ENCODE measurements at places on chromosomes 2 and 18. TPM values are rescaled to one million over a fixed set of nuclear protein-coding genes. Genes with fewer than 3 reads are reported as not detected.
A peak's percentile ranks its signal among the peaks of the same experiment; 100 is the strongest.

- DNase-seq = no peak
Observed at GRCh38 chr18:51273437-51273836, 76.0 kb upstream of the MEX3C start.

GRCh38 chr2:73933194-73933593, 6.5 kb downstream of the DGUOK start:
- no peak for DNase-seq

ABCG5 gene
- not detected for total RNA-seq

- DNase-seq = no peak
Observed at GRCh38 chr2:83585250-83585649, 873.8 kb downstream of the SUCLG1 start.

DNA sequence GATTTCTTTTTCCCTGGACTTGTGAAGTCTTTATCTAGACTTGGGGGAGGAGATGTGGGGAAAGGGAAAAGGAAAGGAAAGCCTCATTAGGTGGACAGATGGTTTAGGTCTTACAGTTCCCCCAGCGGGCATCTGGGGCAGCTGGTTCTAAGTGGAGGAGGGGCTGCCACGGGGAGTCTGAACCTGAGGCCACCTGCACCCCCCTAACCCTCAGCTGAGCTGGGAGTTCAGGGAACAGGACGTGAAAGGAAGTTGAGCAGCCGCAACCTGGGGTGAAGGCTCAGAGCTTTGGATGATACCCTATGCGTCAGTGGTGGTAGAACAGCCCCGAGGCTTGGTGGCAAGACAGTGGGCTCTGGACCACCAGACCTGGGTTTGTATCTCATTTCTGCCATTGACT, 26.8 kb downstream of the ITM2C start:
- DNase-seq = no peak

DNA sequence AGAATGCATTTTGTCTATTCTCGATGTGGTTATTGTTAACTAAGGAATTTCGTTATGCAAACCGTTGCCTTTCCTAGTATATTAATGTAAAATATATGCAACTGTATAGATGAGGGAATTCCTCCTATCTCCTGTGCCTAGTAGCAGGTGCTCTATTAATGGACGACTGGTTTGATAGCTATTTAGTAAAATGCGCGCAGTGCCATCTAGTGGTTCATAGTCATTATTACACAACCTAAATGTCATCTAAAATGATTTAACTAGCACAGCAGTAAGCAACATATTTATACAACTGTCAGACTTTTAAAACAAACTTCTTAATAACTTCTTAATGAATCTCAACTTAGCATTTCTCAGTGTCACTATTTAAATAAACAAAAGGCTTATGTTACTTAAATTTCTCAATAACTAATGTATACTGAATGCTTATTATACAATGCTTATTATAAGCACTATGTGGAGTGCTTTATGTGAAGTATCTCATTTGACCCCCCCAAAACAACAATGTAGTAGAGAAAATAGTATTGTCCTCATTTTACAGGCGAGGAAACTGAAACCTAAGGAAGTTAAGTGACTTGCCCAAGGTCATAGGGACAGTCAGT, 77.9 kb downstream of the DTNA start:
- peak; percentile 2 for DNase-seq

DNA sequence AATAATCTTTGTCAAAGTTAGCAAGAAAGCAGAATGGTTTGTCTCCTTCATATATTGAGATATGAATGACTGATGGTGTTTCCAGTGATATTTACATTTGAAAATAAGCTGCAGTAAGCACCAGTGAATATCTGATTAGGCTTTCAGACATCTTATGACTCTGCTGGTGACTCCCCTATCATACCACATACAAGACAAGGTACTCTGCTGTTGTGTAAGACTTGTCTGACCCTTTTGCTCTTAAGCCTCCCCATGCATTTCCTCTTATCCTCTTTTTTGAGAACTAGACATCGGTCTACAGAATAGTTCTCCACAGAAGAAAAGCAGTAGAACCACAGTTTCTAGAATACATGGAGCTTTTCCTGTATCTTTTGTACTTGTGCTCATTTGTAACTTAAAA, 9.3 kb downstream of the POLI start:
- no peak for DNase-seq

DNA sequence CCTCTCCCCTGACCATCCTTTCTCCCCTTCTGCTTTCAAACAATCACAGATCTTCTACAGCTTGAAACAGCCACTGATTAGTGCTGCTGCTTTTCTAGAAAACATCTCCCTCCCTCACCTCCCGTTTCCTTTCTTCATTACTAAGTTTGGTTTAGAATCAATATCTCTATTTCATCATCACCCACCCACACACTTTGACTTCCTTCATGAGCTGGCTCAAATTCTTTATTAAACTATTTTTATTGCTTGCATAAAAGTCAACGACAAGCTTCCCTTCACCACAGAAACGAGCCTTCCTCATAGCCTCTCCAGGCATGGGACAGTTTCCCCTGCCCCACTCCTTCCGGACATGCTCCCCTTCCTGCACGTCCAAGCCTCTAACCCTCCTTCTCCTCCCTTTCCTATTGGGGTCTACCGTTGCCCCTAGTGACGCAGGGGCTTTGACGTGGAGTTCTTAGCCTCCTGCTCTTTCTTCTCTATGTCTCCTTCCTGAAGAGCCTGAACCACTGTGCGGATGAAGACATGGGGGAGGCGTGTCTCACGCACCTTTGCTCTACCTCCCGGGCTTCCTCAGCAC, 172.0 kb downstream of the AFF3 start:
- no peak for DNase-seq

GRCh38 chr18:38174173-38174572, 608.6 kb upstream of the CELF4 start:
- DNase-seq = no peak

DNA sequence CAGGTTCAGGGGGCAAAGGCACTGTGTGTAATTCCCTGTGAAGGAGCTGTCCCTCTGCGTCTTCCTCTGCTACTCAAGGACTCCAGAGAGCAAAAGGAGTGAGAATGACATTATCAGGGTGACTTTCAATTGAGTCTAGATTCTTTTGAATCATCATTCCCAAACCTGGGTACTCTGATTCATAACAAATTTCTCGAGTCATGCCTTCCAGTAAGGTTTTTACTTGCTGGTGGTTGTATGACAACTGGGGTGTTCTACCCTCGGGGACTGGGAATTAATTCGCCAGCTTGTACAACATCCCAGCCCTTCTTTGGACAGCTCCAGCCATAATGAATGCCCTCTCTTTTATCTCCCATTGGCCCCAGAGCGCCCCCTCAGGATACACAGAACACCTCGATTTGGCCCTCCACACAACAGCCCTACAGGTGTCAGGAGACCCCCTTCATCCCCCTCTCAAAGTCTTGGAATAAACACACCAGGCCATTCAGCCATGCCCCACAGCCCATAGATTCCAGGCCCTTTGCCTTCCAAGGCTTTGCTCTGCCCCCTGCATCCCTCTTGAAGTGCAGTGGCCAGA, 254.5 kb downstream of the KLHL29 start:
- no peak for DNase-seq

DNA sequence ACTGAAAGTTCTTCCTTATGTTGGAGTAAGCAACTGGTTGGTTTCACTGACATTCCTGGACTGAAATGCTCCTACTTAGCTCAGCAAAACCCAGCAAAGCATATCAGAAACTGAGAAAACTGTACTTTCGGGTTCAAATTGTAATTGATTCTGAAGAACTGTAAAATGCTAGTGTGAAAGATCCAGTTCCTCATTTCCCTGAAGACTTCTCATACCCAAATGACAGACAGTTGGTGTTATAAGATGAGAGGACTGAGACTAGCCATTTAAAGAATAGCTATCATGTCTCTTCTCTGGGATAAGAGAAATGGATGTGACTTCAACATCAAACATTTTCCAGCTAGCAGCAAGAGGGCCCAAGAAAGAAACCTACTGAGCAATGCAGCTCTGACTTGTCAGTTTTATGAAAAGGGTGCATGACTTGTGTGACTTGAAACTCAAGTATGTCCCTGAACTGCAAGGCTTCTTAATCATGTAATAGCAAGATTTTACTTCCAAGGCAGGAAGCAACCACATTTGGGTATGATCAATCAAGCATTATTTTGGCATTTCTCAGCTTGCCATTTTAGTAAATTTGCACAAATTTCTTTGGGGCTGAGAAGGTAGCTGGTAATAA, 420.3 kb upstream of the MMADHC start:
- DNase-seq = no peak

- DNase-seq = no peak
Observed at GRCh38 chr18:13585379-13586153, 140.8 kb downstream of the FAM210A start.

DNA sequence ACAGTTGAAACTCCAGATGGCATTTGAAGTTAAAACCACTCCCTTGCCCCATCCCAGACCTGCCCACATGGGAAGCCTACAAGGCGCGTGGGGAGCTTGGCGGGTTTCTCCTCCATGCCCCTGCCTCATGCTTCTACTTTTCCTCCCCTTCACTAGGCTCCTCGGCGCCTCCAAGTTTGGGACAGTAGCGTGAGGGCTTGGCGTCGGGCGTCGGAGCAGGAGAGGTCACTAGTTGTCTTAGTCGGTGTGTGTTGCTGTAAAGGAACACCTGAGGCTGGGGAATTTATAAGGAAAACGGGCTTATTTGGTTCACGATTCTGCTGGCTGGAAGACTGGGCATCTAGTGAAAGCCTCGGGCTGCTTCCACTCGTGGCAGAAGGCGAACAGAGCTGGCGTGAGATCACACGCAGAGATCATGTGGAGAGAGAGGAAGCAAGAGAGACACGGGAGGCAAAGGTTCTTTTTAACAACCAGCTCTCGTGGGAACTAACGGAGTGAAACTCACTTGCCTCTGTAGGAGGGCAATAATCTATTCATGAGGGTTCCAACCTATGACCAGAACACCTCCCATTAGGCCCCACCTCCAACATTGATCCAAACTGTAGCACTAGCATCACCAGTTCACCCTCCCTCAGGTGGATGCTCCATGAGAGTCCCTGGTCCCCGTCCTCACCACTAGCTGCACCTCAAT, 25.3 kb downstream of the ITM2C start:
- DNase-seq = no peak

- no peak for DNase-seq
Observed at GRCh38 chr2:165594935-165595255, 125.4 kb downstream of the CSRNP3 start.

GRCh38 chr2:8268172-8268783, 413.6 kb upstream of the ID2 start:
- no peak for DNase-seq

- no peak for DNase-seq
Observed at GRCh38 chr2:147759536-147759935, 85.3 kb upstream of the ACVR2A start.

IL1RN gene
- not detected for total RNA-seq

- DNase-seq = no peak
Observed at GRCh38 chr2:205527801-205528200, 154.5 kb upstream of the NRP2 start.

GALNT5 gene
- total RNA-seq = not detected

GRCh38 chr2:191061381-191061980, 47.5 kb upstream of the STAT1 start:
- no peak for DNase-seq

GRCh38 chr18:49656073-49656692, 94.3 kb downstream of the LIPG start:
- no peak for DNase-seq

DNA sequence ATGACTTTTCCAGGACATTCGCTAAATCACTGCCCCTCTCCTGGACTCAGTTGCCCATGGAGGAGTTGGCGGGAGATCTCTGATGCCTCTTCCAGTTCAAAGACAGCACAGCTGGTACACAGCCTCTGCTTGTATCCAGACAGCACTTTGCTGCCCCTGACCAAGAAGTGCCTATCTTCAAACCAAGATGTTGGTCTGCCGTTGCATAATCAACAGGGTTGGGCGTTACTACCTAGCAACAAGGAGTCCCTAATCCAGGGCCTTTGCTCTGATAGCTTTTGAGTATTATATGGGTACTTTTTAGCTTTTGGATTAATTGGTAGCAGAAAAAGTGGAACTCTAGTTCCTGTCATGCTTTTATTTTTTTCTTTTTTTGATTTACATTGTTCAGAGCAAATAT, 166.6 kb downstream of the FAM210A start:
- DNase-seq = no peak

CHRNG gene
- total RNA-seq = not detected

GRCh38 chr18:62781262-62781661, 65.9 kb downstream of the PHLPP1 start:
- DNase-seq = no peak

GRCh38 chr2:218039171-218039570, 29.9 kb upstream of the RUFY4 start:
- no peak for DNase-seq

PTRHD1 gene
- 16.9 TPM for total RNA-seq

- no peak for DNase-seq
Observed at GRCh38 chr2:229096409-229097066, 174.5 kb downstream of the PID1 start.

SLC40A1 gene
- 12.9 TPM for total RNA-seq

GRCh38 chr18:75124991-75125381, 84.0 kb downstream of the PTGR3 start:
- no peak for DNase-seq

TGIF1 gene
- total RNA-seq = 37.3 TPM
